ENCODE measurements at places on chromosomes 4 and X.

GRCh38 chr4:7424553-7425111, 10.1 kb downstream of the PSAPL1 start:
- DNase-seq: no peak

DNA sequence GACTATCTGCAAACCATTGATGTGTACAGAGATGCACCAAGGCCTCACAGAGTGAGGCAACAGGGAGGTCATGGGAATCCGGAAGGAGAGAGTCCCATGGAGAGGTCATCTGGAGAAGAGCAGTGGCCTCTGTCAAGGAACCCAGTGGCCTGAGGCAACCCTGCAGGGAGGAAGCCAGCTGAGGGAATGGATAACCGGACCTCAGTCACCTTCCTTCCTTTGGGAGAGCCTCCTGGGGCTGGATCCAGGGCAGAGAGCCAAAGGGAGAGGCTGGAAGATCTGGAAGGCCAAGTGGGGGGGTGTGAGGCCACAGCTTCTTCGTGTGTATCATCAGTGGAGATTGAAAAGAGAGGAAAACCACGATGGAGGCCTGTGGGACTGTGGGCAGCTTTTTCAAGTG, 24.3 kb upstream of the CD38 start:
- no peak for DNase-seq

DNA sequence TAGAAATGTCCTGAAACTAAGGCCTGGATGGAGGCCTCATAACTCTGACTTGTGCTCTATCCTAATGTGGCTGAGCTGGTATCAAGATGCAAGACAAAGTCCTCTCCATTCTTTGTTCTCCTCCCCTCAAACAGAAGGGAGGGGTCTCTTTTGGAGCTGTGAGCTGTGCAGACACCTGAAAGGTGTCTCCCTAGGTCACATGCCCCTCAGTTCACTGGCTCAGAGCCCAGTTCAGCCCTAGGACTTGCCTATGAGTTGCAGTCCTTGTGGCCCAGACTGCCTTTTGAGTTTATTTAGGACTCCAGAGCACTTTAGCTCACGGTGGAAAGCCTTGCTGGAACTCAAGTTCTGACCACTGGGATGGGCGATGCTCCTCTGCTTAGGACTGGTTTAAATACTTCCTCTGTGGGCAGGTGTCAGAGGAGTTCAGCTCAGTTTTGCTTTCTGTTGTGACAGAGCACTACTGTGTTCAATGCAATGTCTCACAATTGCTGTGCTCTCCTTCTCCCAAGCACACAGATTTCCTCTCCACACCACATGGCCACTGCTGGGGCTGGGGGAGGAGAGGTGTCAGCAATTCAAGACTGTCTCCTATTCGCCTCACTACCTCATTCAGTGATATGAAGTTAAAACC, 84.8 kb upstream of the ZNF827 start:
- DNase-seq: no peak

DNA sequence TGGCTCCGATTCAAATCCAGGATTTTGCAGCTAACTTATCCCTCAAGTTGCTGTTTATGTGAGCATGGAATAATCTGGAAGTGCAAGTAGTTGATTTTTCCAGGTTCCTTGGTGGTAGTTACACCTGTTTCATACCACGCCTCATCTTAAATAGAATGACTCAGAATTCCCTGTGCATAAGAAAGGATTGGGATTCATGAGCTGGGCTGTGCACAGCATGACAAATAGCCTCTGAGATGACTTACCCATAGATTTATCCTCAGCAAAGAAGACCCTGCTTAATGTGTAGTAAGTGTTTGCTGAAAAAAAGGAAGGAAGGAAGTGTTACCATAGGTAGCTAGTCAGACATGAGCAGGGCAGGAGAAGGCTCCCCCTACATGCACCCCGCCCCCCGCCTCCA, 777.7 kb upstream of the ADGRL3 start:
- DNase-seq: no peak

DNA sequence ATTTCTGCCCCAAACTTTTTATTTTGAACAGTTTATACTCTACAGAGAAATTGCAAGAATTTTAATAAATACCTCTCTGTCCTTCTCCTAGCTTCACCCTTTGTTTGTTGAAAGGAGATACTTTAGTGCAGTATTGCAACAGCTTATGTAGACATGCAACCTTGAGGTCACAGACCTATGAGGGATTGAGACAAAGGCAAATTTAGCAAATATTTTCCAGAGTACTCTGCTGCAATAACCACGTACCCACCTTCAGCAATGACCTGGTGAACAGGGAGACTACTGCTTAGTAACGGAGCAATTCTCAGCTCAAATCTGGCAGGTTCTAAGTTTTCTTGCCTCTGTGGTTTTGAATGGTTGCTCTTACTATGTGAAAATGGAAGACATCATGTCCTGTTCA, 13.2 kb downstream of the FGA start:
- DNase-seq: no peak

Measured in stimulated activated CD8-positive, alpha-beta memory T cell treated with anti-CD3 and anti-CD28 coated beads, Interleukin-4, amount 100 ng/mL, for 4 hours (primary cell).